ENCODE measurements at places on chromosomes 3 and 15.

GRCh38 chr3:165523801-165524200 is 313.4 kb downstream of the BCHE start:
- H3K4me3 ChIP-seq: no peak overlapping the region
- H3K4me1 ChIP-seq: no peaks in the 10 kb centered on the region
- no peak for DNase-seq
- H3K27me3 ChIP-seq: no peaks in the 10 kb centered on the region
- H3K27ac ChIP-seq: no peak overlapping the region
- H3K36me3 ChIP-seq: no peaks in the 10 kb centered on the region

DNA sequence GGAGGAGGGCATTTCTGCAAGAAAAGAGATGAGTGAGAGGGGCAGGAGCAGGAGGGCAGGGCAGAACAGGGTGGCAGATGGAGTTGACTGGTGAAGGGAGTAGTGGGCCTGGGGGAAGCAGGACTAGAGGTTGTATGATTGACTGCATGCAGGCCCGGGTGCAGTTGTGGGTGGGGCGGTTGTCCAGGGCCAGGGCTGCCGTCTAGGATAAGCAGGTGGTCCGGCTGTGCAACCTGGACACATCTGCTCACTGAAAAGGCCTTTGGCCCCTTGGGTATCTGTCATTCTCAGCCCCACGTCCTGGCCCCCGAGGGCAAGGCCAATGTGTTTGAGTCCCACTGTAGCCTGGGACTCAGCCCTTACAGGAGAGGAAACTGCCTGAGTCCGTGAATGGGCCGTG is 25.4 kb downstream of the ALS2CL start:
- no peaks in the 10 kb centered on the region for H3K36me3 ChIP-seq
- no peaks in the 10 kb centered on the region for H3K4me1 ChIP-seq
- H3K27ac ChIP-seq: no peak overlapping the region

- no peak for DNase-seq
- H3K36me3 ChIP-seq: no peaks in the 10 kb centered on the region
- peaks cover 44% of the 10 kb centered on the region for H3K4me1 ChIP-seq
- H3K27me3 ChIP-seq: peaks cover 3% of the 10 kb centered on the region
- H3K27ac ChIP-seq: no peak overlapping the region
These were observed 12.6 kb downstream of the SLC24A1 start for GRCh38 chr15:65634356-65634755.

DNA sequence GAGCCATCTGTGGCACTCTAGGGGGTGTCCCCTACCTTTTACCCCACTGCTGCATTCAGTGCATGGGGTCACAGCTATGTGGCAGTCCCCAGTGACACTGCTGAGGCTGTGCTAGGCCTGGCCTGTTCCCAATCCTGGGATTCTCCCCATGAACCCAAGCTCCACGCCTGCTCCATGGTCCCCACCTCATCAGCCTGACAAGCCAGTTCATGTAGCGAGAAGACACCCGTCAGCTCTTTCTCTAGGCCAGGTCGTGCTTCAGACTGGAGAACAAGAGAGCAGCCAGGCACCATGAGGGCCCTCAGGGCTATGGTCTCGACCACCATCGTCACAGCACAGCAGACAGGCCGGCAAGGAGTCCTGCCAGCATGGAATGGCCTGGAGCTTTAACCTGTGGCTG is 72.8 kb upstream of the PRR20G start:
- H3K36me3 ChIP-seq: no peaks in the 10 kb centered on the region
- H3K4me3 ChIP-seq: no peak overlapping the region
- no peak overlapping the region for H3K27ac ChIP-seq
- H3K4me1 ChIP-seq: no peaks in the 10 kb centered on the region

- peaks cover 23% of the 10 kb centered on the region for H3K4me1 ChIP-seq
- H3K27me3 ChIP-seq: no peaks in the 10 kb centered on the region
- no peak overlapping the region for H3K4me3 ChIP-seq
- H3K27ac ChIP-seq: no peak overlapping the region
These were observed 57.1 kb downstream of the CAPN7 start for GRCh38 chr3:15263120-15263519.

DNA sequence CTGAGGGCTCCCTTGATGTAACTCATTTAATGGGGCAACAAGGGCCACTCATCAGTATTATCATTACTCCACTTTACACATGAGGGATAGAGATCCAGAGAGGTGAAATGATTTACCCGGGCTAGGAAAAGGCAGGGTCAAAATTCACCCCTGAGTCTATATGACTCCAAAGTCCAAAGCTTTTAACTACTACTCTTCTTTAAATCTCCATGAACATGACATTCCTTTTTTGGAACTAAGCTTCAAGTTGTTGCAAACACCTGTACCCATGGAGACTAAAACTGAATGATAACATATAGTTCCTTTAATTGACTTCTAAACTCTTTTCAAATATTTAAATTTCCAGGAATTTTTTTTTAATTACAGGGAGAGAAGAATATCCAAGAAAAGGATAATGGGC is 292.9 kb upstream of the GADL1 start:
- no peak for DNase-seq
- no peaks in the 10 kb centered on the region for H3K27me3 ChIP-seq
- H3K4me1 ChIP-seq: no peaks in the 10 kb centered on the region
- no peaks in the 10 kb centered on the region for H3K36me3 ChIP-seq
- no peak overlapping the region for H3K27ac ChIP-seq

All from activated CD4-positive, alpha-beta memory T cell treated with anti-CD3 and anti-CD28 coated beads, Interleukin-2, amount 10 ng/mL, durations not matched to agents 7 days and 5 days (primary cell).